Inflammatory macrophage (primary cell): ENCODE measurements at places on chromosomes 2 and 18.
A peak's percentile ranks its signal among the peaks of the same experiment; 100 is the strongest.

- DNase-seq, result peak; percentile 16
These were observed 18.2 kb downstream of the FBLN7 start for GRCh38 chr2:112156152-112156986.

- no peak for DNase-seq
These were observed 21.6 kb downstream of the KCNG2 start for GRCh38 chr18:79819064-79819967.

DNA sequence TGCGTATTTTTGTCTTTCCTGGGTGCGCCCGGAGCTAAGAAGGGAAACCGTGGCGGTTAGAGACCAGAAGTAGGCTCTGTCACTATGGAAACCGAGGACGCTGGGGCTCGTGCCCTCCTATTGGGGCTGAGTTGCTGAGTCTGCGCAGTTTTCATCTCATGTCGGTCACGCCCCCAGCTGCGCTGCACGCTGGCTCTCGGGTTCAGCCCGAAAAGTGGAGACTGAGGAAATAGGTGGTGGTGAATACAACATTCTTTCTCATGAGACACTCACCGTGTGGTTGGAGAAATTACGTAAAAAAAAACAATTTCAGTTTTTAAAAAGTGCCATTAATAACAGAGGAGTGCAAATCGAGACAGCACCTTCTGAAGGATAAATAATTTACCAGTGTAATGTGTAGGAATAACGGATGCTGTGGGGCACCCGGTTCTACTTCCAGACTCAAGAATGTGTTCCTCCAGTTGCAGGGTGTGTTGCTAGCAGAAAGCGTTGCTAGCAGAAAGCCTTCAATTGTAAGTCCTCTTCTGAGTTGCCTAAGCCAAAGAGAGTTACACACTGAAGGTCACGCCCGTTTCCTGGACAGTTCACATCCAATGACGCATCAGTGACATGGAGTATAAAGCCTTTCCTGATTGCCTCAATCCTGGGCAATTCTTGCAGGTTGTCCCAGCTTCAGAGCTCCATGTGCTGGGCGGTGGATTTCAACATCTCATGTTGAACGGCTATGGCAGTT lies 20.4 kb upstream of the CXXC1 start:
- DNase-seq, result peak; percentile 100

DNA sequence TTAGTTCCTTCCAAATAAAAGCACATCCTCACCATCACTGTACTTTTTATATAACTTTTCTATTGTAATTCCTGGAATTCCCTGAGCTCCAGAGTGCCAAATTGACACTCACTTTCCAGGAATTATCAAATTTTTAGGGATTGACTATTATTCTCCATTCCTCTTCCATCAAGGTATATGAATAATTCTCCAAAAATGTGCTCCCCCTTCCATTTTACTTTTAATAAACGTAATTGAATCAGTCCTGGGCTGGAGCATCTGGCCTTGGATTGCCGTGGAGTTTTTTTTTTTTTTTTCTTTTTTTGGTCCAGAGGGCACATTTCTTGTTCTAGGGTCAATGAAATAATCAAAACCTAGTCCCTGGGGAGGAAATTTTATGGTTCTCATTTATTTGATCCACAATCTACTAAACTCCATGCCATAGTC lies 304.3 kb downstream of the CDCA7 start:
- DNase-seq, result no peak

- no peak for DNase-seq
These were observed 51.0 kb upstream of the RAB27B start for GRCh38 chr18:54777118-54777791.

- DNase-seq, result no peak
These were observed 173.3 kb upstream of the PIEZO2 start for GRCh38 chr18:11322716-11323115.

GRCh38 chr2:55768991-55769390 lies 75.3 kb upstream of the PNPT1 start:
- DNase-seq, result no peak

DNA sequence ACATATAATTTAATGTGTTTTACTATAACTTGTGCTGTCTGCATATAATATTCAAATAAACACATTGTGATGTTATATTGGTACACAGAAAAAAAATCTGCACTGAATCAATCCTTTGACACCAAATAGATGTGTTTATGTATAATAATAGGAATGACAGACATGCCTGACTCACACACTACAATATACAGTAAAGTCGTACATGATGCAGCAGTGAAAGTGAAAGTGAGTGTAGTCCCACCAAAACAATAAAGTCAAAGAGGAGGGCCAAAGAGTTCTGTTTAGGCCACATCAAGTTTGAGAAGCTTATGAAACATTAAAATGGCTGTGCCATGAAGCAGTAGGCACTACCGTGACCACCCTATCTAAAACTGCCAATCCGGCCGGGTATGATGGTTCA lies 8.2 kb upstream of the RBM44 start:
- DNase-seq, result no peak

DNA sequence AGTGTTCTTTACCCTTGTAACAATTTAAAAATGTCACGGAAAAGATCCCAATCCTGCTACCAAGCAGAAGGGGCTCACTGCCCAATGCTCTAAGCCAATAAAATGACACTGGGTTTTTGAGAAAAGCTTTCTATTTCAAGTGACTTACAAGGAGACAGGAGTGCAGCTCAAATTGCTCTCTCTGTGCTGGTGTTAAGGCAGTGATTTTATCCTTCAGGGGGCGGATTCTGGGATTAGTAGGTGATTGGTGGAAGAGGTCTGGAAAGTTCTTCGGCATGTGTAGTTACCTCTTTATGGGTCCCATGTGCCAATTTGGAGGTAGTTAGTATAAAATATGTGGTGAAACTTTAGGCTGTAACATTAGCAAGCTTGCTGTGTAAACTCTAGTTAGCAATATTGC lies 27.4 kb upstream of the MCM6 start:
- no peak for DNase-seq
